Stimulated activated naive CD8-positive, alpha-beta T cell treated with anti-CD3 and anti-CD28 coated beads, Interleukin-15, Interleukin-2, amounts not matched to agents 100 U/mL and 50 U/mL, for 24 hours (primary cell): ENCODE measurements at places on chromosomes 5 and 9.

DNA sequence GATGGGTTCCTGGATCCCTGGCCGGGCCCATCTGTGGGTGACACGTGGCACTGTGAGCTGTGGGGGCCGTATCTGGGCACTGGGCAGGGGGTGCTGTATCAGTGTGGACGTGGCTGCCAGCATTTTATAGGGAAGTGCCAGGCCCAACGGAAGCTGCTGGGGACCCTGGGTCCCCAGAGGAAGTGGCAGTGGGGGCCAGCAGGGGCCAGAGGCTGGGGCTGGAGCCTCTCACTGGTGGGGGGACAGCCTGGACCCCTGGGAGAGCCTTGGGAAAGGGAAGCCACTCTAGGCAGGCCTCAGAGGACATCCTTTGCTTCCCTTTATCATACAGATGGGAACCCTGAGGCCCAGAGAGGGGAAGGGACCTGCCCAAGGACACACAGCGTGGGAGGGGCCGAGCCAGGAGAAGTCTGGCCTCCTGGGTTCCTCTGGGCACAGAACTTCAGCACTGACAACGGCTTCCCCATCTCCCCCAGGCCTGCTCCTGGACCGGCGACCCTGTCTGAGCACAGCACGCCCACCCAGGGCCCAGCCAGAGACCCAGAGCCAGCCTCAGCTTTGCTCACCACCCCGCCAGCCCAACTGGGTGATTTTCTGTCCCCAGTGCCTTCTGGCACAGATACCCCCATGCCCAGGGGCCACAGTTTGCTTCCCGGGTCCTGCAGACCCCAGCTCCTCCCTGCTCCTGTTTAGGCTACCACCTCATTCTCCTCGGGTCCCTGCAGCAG lies 15.5 kb upstream of the LAMC3 start:
- no peak for DNase-seq

- DNase-seq, result no peak
Measured at GRCh38 chr5:132759114-132760048, 12.2 kb downstream of the CCNI2 start.

DNA sequence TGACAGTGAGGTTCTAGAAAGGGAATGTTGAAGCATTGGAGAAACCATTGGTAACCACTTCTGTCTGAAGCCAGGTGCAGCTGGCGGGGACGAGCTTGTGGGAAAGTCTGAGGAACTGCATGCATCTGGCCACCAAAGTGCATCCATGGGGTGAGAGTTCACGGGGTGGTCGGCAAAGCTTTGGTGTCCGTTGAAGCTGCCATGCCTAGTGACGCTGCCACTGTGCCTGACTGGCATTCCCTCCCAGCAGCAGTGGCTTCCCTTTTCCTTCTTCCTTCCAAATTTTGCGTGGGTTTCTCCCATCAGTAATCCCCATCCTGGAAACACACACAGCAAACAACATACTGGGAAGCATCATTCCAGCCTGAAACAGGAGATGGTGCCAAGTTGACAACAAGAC lies 145.7 kb upstream of the ALDH1B1 start:
- no peak for DNase-seq

- no peak for DNase-seq
Measured at GRCh38 chr5:118968925-118969375, 19.4 kb downstream of the DTWD2 start.

DNA sequence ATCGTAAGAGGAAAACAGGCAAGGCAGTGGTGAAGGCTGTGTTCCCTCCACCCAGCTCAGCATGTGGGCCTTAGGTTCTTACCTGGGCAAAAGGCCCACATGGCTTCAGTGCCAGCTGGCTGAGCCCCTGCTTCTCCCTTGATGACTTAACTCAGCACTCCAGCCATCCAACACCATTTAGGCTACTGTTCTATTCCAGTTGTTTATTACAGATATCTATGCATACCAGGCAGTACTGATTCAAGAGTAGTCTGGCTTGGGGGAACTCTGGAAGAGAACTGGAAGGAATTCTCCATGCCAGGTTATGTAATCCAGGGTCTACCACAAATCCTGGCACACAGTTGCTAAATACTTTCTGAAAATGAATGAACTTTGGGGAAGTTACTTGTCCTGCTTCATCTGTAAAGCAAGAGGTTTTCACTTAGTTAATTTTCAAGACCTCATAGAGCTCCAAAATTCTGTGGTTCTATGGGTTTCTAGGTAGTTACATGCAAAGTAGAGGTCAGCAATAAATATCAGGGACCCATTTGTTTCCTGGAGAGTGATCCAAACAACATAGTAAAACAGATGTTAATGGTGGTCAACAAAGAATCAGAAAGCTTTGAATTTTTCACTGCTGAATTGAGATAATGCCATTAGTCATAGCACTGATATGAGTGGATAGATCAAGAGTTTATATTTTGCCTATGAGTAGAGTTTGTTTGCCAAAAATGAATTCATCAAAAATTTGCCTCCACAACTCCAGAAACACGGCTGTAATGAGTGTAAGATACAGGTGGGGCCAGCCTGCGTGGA lies 88.2 kb upstream of the OSMR start:
- no peak for DNase-seq

- no peak for DNase-seq
Measured at GRCh38 chr5:153039501-153039900, 451.0 kb upstream of the GRIA1 start.

DNA sequence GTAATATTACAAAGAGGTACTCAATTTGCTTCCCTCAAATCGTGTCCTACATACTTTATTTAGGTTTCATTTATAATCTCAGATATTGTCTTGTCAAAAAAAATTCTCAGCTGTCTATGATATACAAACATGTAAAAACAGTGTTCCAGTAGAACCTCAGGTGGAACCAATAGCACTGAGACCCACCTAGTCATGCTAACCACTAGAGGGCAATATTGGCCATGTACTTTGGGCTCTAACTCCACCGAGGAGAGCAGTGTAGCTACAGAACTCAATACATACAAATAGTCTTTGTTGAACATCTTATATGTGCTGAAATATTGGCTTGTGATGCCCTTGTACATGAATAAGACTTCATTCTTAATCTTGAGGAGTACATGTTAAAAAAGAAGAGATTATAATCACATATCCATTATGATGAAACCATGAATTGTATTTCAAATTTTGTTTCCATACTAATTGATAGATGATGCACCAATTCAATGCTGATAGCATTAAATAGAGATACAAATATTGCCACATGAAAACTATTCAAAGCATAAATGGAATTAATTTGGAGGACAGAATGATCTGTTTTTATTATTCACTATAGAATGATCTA lies 71.2 kb upstream of the CNTLN start:
- DNase-seq, result no peak

DNA sequence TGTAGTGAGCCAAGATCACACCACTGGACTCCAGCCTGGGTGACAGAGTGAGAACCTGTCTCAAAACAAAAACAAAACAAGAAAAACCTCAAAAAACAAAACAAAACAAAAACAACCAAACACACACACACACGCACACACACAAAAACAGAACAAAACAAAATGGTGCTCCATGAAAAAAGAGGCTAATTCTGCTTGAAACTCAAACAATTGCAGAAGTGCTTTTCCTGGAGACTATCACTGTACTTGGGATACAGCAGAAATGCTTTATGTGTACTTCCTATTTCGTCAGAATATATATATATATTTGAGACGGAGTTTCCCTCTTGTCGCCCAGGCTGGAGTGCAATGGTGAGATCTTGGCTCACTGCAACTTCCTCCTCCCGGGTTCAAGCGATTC lies 49.9 kb upstream of the HSPA9 start:
- no peak for DNase-seq

- peak; percentile 32 for DNase-seq
Measured at GRCh38 chr5:133825631-133826289, 142.7 kb downstream of the C5orf15 start.

DNA sequence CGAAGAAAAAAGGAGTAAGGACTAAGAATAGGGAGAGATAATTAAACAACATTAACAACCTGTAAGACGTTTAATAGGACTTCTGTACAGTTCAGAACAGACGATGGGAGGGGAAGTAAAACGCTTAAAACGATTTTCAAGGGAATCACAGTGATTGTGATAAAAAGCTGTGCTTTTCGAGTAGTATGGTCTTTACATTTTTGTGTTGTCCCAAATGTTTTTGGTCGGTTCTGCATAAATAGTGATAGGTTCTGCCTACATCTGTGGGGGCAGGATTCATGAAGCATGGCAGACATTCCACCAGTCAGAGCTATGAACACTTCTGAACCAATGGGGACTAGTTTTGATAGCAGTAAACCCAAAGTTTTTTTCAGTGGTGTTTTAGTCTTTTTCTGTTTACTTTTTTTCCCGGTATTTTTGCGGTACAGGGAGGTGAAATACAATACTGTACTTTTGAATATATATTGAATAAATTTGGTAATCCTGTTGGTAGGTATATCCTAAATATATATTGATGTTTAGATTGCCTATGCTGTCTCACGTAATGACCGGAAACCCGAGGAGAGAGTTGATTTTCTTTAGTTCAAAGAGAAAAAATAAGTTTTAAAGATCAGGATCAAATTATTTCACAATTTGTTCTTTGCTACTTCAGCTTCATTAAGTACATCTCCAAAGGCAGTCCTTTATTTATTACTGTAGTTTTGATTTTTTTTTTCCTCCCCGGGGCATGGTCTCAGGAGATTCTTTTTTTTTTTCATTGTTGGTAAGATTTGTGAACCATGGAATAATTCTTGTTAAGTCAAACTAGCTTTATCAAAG lies 1.3 kb downstream of the ERBIN start:
- peak; percentile 21 for DNase-seq

- DNase-seq, result no peak
Measured at GRCh38 chr5:109655841-109656240, 33.9 kb upstream of the MAN2A1 start.

- no peak for DNase-seq
Measured at GRCh38 chr9:88892724-88893123, 98.5 kb upstream of the S1PR3 start.

DNA sequence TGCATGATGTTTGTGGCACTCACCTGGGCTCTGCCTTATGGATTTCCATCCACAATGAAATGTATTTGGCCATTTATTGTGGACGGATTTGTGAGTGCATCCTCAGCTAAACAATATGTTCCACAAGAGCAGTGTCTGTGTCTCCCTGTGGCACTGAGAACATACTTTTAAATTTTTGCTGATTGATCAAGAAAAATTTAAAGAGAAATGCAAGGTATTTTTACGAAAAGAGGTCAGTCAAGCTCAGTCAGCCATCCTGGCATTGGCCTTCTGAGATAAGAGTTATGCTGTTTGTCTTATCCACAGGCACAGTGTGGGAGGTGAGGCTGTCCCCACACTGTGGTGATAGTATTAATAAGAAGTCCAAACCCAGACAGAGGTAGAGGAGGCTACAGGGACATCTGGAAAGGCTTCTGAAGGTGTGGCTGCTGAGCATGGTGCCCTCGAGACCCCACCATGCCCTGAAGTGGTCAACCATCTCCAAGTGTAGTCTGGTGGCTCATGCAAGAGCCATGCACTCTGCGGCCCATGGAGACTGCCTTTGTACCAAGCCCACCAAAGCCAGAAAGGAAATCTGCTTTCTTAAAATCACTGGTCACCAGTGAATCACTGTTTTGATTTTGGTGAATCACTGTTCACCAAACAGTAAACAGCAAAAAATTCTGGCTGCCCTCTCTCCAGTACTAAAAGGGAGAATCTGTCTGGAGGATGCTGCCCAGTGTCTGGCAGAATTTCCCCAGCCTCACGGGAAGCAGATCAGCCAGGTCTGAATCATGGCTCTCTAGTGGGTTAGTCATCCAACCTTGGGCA lies 28.8 kb downstream of the SPOCK1 start:
- DNase-seq, result no peak

DNA sequence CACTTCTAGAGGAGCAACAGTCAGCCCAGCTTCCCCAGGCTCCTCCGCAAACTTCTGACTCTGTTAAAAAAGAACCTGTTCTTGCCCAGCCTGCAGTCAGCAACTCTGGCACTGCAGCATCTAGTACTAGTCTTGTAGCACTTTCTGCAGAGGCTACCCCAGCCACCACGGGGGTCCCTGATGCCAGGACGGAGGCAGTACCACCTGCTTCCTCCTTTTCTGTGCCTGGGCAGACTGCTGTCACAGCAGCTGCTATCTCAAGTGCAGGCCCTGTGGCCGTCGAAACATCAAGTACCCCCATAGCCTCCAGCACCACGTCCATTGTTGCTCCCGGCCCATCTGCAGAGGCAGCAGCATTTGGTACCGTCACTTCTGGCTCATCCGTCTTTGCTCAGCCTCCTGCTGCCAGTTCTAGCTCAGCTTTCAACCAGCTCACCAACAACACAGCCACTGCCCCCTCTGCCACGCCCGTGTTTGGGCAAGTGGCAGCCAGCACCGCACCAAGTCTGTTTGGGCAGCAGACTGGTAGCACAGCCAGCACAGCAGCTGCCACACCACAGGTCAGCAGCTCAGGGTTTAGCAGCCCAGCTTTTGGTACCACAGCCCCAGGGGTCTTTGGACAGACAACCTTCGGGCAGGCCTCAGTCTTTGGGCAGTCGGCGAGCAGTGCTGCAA lies 72.8 kb downstream of the NUP214 start:
- no peak for DNase-seq

DNA sequence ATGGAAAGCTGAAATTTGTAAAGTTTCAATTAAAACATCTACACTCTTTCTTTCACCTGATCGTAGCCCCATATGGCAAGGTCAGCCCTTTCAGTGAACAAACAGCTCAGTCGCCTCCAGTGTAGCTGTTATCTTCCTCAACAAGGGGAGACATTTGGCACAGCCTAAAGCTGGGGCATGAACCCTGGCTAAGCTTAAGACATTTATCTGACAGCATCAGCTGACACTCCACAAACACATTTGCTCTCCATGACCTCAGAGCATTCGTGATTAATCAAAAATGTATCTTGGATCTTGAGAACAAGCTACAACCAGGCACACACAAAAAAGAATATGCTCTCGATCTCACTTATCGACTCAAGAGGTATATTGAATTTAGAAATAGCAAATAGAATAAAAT lies 67.3 kb downstream of the POU5F2 start:
- no peak for DNase-seq

GRCh38 chr9:112212926-112213325 lies 37.8 kb upstream of the SUSD1 start:
- DNase-seq, result no peak

DNA sequence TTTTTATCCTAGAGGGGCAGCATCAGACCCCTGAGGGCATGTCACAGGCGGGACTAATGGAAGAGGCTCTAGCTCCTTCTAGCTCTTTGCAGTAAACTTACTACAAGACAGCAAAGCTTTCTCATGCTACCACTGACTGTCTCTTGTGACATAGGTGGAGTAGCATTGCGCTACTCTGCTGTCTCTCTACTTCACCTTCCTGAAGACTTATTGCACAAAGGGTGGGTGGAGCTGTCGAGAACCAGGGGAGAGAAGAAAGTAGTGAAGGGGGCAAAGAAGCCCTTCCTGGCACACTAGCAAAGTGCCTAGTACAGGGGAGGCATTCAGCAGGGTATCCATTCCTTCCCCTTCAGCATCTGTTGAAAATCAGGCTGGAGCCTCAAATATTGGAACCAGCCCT lies 36.1 kb upstream of the NEK6 start:
- no peak for DNase-seq

GRCh38 chr9:13735181-13735580 lies 455.7 kb upstream of the MPDZ start:
- no peak for DNase-seq
